ENCODE measurements at places on chromosomes 6 and 20.
A peak's percentile ranks its signal among the peaks of the same experiment; 100 is the strongest.

DNA sequence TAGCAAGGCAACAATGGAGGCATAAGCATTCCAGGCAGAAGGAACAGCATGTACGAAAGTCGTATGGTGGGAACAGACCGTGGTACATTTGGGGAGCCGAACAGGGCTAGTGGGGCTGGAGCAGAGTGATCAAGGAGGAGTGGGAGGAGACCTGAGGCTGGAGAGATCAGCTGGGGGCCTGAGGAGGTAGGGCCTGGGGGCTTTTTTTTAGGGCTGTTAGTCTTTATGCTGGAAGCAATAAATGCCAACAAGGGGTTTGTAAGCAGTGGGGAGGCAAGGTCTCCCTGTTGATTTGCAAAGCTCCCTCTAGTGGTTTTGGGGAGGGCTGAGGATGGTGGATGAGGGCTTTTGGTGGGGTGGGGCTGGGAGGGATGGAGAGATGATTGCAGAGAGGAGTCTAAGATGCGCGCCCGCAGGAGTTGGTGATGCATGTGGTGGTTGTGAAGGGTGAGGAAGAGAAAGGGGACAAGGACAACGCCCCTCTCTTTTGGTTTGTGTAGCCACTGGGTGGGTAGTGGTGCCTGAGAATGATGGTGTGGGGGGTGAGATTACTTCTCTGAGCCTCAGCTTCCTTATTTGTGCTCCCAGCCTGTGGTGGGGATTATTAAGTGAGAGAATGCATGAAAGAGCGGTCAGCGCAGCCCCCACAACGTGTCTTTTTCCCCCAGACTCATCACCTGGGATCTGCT, 74.1 kb upstream of the TOX2 start:
- DNase-seq: no peak

DNA sequence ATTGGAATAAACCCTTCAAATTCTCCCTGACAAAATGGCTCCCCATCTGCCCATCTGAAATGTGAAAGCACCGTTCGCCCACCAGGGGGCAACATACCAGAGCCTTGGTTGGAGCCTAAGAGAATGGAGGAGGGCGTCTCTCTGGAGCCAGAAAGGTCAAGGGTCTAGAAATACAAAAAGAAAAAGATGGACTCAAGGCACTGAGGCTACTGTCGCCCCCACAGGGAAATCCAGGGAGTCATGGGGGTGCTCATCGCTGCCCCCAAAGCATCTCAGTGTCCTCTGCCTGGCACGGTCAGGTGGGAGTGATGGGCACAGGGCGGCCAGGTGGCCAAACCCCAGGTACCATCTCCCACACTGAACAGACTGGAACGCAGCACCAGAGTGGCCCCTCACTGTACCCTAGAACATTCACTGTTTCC, 136.3 kb downstream of the ZMYND8 start:
- DNase-seq: peak; percentile 5

DNA sequence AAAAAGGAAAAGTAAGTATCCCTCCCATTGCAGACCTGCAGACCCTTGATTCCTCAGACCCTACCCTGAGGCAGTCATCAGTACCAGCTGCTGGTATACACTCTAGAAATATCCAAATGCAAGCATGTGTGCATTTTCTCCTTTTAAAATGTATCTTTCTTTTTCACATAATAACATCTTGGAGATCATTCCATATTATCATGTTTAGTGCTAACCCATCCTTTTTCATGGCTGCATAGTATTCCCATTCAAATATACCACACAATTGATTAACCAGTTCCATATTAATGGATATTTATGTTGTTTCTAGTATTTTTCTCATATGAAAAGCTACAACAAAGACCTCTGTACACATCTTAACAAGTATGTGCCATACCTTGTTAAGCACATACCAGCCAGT, 70.8 kb downstream of the BLOC1S5 start:
- no peak for DNase-seq

- no peak for DNase-seq
These were observed 1455.3 kb downstream of the GRIK2 start for GRCh38 chr6:102848796-102849195.

- DNase-seq: no peak
These were observed 219.3 kb upstream of the RNF217 start for GRCh38 chr6:124742971-124743370.

DNA sequence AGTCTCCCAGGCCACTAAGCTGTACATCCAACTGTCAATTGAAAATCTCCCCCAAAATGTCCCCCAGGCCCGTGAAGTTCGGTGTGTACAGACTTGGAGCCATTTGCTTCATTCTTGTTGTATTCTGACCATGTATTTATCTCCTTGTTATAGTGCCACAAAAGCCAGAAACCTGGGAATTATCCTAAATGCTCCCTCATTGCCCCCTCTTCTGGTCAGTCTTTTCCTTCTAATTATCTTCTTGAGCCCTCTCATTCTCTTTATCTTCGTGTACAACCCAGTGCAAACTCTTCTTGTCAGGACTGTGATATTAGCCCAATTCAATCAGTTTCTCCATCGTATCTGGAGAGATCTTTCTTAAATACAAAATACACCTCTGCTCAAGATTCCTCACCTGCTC, 64.7 kb downstream of the RFX6 start:
- no peak for DNase-seq

DNA sequence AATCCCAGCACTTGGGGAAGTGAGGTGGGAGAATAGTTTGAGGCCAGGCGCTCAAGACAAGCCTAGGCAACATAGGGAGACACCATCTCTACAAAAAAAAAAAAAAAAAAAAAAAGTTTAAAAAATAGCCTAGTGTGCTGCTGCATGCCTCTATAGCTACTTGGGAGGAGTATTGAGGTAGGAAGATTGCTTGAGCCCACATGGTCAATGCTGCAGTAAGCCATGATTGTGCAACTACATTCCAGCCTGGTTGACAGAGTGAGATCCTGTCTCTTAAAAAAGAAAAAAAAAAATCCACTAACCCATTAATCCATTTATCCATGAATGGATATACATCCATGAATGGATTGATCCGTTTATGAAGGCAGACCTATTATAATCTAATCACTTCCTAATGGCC, 1064.6 kb upstream of the EYS start:
- no peak for DNase-seq

- DNase-seq: no peak
These were observed 96.3 kb upstream of the MAFB start for GRCh38 chr20:40785346-40785745.

DNA sequence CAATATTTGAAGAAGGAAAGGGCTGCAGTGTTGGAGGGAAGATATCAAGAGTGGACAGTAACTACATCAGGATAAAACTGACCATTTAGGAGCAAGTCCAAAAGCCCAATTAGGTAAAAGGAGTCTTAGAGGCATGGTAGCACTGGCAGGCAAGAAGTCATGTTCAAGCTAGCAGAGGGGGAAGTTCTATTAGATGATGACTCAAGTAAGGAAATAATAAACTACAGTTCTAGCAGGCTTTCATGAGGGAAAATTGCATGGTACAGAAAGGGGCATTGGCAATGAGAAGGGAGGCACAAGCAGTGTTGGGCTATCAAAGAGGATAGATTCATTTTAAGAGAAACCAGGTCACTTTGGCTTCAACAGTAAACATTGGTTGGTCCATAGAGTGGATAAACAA, 156.1 kb upstream of the PTPRK start:
- no peak for DNase-seq

DNA sequence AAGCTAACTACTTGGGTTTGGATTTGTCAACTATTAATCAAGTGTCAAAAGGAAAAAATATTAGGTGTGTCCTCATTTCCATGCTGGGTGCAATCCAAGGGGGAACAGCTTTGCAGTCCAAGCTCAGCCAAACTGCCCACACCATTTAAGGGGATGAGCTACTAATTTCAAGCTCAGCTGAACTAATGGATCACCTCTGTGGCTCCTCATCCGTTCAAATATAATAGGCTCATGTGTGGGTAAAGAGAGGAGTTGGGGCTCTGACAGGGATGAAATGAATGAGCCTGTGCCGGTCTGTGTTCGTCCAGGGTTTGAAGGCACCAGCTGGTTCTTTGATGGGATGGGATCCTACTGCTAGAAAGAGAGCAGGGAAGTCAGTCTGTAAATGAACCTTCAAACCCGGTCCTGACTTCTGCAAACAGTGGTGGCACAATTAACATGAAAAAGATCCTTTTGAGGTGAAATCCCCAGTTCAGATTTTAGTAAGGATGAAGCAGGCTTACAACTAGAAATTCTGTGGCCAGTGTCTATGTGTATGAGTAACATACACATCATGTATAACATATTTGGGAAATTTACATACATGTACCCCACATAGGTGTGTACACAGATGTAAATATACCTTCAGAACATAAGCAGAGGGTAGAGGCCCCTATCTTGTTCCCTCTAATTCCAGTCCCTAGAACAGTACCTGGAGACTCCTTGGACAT, 41.9 kb downstream of the TTI1 start:
- DNase-seq: no peak

GRCh38 chr6:20096536-20096935, 115.7 kb downstream of the MBOAT1 start:
- DNase-seq: no peak

- DNase-seq: no peak
These were observed 1.2 kb upstream of the GUCA1A start for GRCh38 chr6:42171813-42172581.
